ENCODE measurements at places on chromosomes 4 and X.

GRCh38 chr4:56147371-56147770 is 198.6 kb downstream of the CEP135 start:
- DNase-seq, result no peak

DNA sequence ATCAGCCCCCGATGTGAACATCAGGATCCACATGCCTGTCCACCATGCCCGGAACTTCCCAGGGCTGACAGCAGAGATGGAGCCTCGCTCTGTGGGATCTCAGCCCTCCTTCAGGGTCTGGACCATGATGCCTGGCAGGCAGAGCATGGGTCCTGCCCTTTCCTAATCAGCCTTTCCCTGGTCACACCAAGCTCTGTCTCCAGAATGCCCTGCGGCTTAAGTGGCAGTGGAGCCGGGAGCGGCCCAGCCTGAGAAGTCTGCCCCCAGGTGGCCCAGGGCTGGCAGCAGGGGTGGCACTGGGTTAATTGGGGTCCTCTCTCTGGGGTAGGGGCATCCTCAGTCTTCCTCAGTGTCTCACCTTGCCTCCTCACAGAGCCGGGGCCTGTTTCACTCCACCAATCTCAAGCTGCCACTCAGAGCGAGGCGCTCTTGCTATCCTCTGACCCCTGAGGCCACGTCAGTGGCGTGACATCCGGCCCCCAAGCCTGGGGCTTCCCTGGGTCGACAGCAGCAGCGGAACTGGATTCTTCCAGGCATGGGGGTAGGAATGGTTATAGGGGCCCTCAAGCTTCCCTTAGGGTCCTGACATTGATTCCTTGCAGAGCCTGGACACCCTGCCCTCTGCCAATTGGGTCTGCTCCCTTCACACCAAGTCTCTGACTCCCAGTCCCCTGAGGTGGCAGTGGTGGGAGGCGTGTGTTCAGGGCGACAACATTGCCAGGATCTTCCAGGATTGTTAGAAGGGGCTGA is 20.8 kb upstream of the TMEM185A start:
- no peak for DNase-seq

- no peak for DNase-seq
Observed at GRCh38 chrX:111955901-111956300, 79.9 kb downstream of the TRPC5OS start.

- DNase-seq, result no peak
Observed at GRCh38 chr4:155687380-155687982, 20.8 kb downstream of the GUCY1A1 start.

- peak; percentile 81 for DNase-seq
Observed at GRCh38 chrX:119512146-119512800, 44.0 kb downstream of the SLC25A5 start.

DNA sequence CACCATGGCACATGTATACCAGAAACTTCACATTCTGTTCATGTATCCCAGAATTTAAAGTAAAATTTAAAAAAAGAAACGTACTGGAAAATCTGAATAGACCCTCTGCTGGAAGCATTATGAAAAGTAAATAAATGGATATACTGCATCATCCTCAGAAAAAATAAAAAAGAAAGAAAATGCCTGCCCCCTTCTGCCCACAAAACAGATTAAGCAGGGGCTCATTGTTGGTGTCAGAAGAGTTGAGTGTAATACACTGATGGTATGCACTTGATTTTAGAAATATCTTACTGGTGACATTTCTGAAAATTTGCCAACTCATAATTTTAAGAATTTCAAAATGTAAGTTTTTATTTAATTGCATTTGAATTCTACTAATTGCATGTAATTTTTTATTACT is 77.8 kb downstream of the LRP2BP start:
- no peak for DNase-seq

Data from hematopoietic multipotent progenitor cell (in vitro differentiated cells).